ENCODE measurements at places on chromosomes 12 and 14. TPM values are rescaled to one million over a fixed set of nuclear protein-coding genes. Genes with fewer than 3 reads are reported as not detected.

The SAMD4A gene
- 25.9 TPM for total RNA-seq

The CLEC2B gene
- 15.7 TPM for total RNA-seq

The NTN4 gene
- 28.6 TPM for total RNA-seq

The KIF26A gene
- total RNA-seq = 2.0 TPM

Measured in fibroblast of lung (primary cell).